PC-3 (cell line): ENCODE measurements at places on chromosomes 16 and 17.

DNA sequence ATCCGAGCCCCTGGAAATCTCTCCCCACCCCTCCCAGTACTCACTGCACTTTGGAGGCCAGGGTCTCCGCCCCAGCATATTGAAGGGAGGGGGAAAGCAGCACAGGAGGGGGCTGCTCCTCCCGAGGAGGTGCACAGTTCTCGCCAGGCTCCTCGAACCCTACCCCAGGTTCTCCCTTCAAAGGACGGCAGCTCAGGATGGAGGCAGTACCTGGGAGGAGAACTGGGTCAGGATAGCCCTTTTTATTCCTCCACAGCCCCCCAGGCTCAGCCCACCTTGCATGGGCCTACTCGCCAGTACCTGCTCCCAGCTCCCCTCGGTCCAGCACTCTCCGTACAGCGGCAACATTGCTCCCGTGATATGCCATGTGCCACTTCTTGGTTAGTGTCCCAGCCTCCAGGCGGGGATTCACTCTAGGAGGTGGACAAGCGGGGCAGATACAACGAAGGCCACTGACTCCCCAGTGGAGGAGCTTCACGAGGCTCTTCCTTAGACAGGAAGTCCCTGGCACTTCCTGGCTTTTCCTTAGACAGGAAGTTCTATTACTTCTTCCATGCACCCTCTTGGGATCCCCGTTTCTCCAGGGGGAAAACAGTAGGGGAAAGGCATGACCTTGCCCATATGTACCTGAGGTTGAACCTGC, 2.1 kb upstream of the GPS2 start:
- DNase-seq: no peak

GRCh38 chr17:40111221-40112128, 10.3 kb upstream of the MSL1 start:
- DNase-seq: peak; percentile 84

DNA sequence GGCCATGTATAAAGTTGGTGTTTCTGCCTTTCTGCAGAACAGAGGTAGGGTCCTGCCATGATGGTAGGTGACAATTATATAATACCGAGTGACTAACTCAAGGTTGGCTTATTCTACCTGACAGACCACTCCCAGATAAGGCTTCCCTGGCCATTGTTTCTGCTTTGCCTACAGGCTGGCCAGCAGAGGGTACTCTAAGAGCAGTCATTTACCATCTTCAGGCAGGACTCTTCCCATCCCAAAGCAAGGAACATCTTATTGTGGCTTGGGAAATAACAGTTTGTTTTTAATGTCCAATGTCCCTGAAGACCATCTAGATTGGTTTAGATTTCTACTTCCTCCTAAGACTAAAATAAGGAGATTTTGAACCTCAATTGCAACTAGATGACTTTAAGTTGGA, 74.1 kb downstream of the SNX11 start:
- peak; percentile 69 for DNase-seq

DNA sequence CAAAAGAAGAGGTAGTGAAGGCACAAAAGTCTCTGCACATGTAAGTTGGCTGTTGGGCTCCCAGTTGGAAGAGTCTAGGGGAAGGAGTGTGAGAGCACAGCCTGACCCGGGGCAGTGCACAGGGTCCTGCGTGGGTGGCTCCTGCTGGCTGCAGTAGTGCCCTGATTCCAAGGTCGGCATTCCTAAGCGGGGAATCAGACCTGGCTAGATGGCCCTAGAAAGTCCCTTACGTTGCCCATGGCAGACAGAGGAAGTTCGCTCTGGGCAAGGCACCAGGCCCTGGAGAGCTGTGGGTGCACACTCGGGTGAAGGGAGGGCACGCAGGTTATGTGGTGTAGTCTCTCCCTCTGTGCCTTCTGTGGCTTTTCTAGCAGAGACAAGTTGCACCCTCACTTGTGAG, 22.8 kb upstream of the SLC5A11 start:
- DNase-seq: no peak

GRCh38 chr17:31754239-31754945, 104.7 kb downstream of the COPRS start:
- DNase-seq: peak; percentile 50

- no peak for DNase-seq
Measured at GRCh38 chr17:2735896-2736295, 13.6 kb downstream of the CCDC92B start.

DNA sequence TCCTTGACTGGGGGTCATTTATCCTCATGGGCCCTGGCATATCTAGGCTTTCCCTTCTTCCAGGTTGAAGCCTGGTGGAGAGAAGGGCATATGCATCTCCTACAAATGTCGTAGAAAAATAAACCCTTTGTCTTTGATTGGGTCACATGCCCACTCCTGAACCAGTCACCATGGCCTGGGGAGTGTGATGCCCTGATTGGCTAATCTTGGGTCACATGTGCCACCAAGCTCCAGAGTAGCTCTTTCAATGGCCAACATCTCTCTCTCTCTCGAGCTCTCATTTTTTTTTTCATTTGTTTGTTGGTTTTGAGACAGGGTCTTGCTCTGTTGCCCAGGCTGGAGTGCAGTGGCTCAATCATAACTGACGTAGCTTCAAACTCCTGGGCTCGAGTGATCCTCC, 5.6 kb upstream of the XPO6 start:
- no peak for DNase-seq

DNA sequence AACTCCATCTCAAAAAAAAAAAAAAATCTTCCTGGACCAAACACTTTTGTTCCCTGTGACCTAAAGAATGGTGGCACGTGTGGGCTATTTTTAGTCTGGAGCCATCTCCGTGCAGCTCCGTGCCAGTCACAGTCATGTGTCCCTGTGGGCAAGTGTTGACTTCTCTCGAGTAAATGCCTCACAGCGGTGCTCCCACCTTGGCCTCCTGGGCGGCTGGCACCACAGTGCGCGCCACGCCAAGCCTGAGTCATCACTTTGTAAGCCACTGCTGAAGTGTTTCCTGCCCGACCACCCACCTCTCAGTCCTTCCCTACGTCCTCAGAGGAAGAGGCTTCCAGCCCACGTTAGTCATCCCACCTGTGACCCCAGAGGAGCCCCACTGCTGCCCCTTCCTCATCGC, 10.9 kb upstream of the HEXD start:
- peak; percentile 6 for DNase-seq

GRCh38 chr16:3797904-3798811, 80.8 kb upstream of the TRAP1 start:
- no peak for DNase-seq

GRCh38 chr17:752620-753219, 656 bp upstream of the GEMIN4 start:
- no peak for DNase-seq

DNA sequence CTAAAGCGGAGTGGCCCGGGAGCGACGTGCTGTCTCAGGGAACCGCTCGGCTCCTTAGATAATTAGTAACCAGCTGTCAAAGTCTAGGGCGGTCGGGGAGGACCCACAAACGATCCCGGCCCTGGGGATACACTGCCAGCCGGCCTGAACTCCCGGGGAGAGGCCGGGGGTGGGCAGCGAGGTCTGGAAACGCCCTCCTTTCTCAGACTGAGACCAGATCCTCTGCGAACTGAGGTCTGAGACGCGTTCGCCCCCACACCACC, 1.3 kb downstream of the HNF1B start:
- no peak for DNase-seq

GRCh38 chr17:64063766-64064224, 43.4 kb upstream of the ICAM2 start:
- DNase-seq: peak; percentile 40

GRCh38 chr17:55692276-55692675, 30.4 kb downstream of the TMEM100 start:
- no peak for DNase-seq

GRCh38 chr17:82664276-82664575, 16.0 kb upstream of the WDR45B start:
- no peak for DNase-seq

GRCh38 chr17:71503710-71504465, 616.9 kb upstream of the SOX9 start:
- DNase-seq: no peak

GRCh38 chr17:30031214-30031869, 85.3 kb upstream of the NSRP1 start:
- no peak for DNase-seq
